ENCODE measurements at places on chromosomes 12 and 14.

DNA sequence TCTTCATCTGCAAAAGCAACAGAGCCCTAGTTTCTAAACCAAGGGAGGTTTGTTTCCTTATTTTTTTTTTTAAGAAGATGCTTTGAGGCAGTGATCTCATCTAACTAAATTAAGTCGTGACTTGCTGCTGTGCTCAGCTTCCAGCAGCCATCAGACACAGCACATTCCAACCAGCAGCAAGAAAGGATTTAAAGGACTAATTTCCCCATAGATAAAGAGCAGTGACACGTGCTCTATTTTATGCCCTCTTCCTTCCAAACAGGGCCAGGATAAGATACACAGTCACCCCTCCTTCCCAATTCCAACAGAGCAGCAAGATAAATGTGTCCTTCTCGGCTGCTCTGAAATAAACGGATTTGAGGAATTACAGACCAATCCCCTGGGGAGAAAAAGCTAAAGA, 81.7 kb downstream of the PRKAB1 start:
- DNase-seq, result peak; percentile 34

DNA sequence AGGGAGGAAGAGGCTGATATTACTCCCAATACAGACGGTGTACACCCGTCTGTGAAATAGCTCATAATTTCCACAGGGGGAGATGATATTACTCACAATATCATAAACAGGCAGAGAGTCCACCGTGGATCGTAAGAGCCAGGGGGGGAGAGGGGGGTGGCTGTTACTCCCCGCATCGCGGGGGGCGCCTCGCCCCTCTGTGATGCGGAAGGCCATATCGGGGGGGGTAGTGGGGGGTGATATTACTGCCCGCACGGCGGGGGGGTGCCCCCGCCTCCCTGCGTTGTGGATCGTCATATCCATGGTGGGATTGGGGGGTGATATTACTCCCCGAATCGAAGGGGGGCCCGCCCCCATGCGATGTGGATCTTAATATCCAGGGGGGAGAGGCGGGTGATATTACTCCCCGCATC, 91.9 kb downstream of the FRMD6 start:
- no peak for DNase-seq

DNA sequence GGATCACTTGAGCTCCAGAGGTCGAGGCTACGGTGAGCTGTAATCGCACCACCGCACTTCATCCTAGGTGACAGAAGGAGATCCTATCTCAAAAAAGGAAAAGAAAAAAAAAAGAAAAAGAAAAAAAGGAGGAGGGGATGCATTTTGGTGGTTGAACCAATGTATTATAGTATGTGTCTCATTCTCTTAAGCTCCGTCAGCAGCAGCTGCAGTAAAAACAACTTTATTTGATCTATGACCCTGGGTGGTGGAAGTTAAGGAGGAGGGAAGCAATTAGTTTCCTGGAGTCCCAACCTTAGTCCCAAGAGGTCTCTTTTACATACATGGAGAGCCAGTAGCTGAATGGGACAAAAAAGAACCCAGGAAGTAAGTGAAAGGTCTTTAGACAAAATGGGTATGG, 26.8 kb upstream of the APOF start:
- no peak for DNase-seq

GRCh38 chr12:123094349-123095077, 56.4 kb downstream of the PITPNM2 start:
- peak; percentile 91 for DNase-seq

DNA sequence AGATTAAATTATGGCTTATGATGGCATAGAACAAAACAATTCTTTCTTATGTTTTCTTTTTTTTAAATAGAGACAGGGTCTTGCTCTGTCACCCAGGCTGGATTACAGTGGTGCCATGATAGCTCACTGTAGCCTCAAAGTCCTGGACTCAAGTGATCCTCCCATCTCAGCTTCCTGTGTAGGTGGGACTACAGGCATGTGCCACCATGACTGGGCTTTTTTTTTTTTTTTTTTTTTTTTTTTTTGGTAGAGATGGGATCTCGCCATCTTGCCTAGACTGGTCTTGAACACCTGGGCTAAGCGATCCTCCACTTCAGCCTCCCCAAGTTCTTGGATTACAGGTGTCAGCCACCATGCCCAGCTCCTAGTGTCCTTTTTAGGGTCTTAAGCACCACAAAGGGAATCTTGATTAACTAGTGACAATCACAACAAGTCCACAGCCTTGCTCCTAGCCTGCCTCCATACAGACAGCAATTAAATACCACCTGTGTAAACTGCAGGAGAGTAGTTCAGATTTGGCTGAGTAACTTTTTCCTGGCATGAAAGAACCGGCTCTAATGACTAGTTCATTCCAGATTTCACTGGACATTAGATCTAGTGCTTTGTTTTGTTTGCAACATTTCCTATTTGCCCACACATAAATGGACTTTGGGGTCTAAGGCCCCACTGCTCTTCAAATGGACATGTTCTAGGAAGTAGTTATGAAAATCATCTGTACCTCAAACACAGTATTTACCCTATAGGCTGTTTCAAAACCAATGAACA, 61.6 kb downstream of the SH2B3 start:
- DNase-seq, result no peak

DNA sequence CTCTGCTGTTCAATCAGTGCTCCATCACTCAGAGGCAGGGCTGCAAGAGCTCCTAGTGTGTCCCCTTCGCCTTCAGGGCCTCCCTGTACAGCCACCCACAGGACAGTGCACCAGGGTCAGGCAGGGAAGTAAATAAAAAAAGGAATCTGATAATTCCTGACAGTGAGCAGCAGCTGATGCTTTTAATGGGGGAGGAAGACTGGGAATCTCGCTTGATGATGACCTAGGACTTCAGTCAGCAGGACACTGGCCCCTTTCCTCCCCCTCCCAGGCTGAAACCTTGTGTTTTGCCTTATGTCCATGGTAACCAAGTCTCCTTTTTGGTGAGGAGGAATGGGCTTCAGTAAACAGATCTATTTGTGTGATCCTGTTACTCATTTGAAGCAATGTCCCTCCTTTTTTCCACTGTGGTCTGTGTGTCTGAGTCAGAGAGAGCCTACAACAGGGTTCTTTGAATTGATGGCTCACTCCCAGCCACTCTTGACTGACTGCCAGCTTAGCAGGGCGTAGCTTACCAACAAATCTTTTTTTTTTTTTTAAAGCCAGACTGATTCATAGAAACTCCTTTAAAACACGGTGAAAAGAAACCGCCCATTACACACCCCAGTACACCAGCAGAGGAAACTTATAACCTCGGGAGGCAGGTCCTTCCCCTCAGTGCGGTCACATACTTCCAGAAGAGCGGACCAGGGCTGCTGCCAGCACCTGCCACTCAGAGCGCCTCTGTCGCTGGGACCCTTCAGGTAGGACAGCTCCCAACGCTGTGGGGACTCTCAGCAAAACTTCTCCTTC, at the start of gene EMP1:
TSS of gene EMP1 (plus strand) at position 597 of the 792 bp plus-strand sequence. CDS start 14,785 bp downstream, outside the sequence.
- DNase-seq, result peak; percentile 100

- DNase-seq, result no peak
Measured at GRCh38 chr12:117641885-117642284, 280.5 kb upstream of the NOS1 start.

Data from EL (cell line).